ENCODE measurements at places on chromosomes 5 and 9.

GRCh38 chr5:53130266-53130665, 20.7 kb upstream of the MOCS2 start:
- no peak for DNase-seq

GRCh38 chr9:87615136-87615535, 110.8 kb upstream of the CTSL start:
- DNase-seq = no peak

DNA sequence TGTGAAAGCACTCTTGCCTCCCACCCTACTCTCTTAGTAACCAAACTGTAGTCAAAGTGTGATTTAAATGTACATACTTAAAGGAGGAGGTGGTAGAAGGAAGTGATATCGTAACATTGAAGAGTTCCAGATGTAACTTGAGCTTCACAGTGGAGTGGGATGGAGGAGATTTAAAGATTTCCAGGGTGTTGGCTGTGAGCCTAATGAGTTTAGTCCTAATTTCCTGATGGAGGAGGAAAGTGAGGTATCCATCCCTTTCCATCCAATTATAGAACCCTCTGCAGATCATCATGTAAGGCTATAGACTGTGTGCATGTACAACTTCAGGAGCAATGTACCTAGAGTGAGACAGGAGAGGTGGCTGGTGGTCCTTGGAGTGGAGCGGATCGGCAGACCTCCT, 1163.9 kb upstream of the SEMA6A start:
- no peak for DNase-seq

- no peak for DNase-seq
Observed at GRCh38 chr5:89710006-89710405, 699.5 kb downstream of the CETN3 start.

DNA sequence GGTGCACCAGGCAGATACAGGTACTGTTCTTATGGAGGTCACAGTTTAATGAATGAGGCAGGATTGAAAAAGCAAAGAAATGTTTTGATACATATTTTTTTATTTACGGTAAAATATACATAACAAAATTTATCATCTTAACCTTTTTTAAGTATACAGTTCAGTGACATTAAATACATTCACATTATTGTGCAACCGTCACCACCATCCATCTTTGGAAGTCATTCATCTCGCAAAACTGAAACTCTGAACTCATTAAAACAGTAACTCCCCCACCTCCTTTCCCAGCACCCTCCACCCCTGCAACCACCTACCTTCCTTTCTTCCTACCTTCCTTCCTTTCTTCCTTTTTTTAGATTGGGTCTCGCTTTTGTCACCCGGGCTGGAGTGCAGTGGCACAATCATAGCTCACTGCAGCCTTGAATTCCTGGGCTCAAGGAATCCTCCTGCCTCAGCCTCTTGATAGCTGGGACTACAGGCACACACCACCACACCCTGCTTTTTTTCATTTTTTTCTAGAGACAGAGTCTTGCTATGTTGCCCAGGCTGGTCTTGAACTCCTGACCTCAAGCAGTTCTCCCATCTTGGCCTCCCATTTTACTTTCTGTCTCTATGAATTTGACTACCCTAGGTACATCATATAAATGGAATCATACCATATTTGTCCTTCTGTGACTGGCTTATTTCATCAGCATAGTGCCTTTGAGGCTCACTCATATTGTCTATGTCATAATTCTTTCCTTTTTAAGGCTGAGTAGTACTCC, 22.5 kb upstream of the PSD2 start:
- no peak for DNase-seq

- no peak for DNase-seq
Observed at GRCh38 chr5:39437467-39437866, 12.7 kb upstream of the DAB2 start.

Data from erythroblast (primary cell).